ENCODE measurements at places on chromosomes 12 and 14.

- no peak for DNase-seq
Observed at GRCh38 chr14:26293909-26294308, 303.9 kb downstream of the NOVA1 start.

DNA sequence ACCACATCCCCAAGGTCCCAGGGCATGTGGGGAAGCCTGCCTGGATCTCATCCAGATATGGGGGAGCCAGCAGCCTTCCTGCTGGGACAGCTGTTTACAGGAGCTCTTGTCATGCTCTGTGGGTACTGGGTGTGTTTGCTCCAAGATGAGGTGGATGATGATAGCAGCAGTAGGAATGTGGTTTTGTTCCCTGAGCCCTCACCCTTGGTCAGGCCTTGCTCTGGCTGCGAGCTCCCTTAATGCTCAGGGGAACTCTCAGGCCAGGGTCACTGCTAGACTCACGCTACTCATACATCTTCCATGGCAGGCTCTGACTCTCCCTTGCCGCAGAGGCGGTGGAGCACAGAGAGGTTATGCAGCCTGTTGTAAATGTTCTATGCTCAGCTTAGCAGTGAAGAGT lies 990.3 kb downstream of the AACS start:
- DNase-seq: no peak

DNA sequence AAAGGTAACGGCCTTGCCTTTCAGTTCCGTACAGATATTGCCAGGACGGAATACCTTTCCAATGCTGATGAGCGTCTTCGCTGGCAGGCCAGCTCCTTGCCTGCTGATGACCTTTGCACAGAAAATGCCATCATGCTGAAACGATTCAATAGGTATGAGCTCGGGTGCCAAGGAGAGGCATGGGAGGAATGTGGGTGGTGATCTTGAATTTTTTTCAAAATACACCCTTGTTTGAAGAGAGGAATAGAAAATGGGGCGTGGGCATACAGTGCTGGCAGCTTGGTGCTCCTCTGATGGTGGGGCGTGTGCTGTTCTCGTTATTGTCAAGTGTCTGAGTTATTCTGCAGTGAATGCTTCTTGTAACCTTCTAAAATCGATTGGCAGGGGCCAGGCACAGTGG lies 52.5 kb downstream of the HSP90AA1 start:
- DNase-seq: no peak

GRCh38 chr12:116943419-116944372 lies 32.9 kb downstream of the FBXW8 start:
- no peak for DNase-seq

GRCh38 chr12:98343002-98343567 lies 172.3 kb upstream of the TMPO start:
- DNase-seq: no peak

DNA sequence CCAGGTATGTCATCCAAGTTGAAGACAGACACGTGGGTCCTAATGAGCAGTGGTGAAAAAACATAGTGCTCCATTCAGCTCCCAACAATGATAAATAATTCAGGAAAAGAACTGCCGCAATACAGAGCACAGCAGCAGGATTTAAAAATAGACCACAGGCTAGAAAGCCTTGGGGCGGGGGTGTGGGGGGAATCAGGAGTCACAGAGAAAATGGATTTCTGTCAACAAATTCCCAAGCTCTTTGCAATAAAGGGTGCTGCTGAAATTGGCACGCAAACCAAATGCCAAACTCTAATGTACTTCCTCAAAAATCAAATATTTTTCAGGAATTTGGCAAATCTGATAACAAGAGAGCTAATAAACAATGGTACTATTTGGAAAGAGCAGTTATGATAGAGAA lies 58.6 kb downstream of the R3HDM2 start:
- DNase-seq: no peak

GRCh38 chr12:116015525-116015924 lies 262.0 kb downstream of the MED13L start:
- DNase-seq: no peak

DNA sequence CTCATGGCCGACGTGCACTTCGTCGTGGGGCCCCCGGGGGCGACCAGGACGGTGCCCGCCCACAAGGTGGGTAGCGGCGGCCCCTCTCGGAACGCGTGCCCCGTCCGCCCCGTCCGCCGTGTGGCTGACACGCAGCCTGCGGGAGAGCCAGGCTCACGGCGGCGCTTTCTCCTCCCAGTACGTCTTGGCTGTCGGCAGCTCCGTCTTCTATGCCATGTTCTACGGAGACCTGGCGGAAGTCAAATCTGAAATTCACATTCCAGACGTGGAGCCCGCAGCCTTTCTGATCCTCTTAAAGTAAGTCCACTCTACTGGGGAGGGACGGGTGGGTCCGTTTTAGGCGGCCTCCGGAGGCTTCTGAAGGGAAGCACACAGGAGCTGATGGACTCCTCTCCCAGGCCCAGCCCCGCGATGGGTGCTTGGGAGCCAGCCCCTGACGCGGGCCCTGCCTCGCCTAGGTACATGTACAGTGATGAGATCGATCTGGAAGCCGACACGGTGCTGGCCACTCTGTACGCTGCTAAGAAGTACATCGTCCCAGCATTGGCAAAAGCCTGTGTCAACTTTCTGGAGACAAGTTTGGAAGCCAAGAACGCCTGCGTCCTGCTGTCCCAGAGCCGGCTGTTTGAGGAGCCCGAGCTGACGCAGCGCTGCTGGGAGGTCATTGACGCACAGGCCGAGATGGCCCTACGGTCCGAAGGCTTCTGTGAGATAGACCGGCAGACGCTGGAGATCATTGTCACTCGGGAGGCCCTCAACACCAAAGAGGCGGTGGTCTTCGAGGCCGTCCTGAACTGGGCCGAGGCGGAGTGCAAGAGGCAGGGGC lies 1.1 kb downstream of the BTBD6 start:
- no peak for DNase-seq

DNA sequence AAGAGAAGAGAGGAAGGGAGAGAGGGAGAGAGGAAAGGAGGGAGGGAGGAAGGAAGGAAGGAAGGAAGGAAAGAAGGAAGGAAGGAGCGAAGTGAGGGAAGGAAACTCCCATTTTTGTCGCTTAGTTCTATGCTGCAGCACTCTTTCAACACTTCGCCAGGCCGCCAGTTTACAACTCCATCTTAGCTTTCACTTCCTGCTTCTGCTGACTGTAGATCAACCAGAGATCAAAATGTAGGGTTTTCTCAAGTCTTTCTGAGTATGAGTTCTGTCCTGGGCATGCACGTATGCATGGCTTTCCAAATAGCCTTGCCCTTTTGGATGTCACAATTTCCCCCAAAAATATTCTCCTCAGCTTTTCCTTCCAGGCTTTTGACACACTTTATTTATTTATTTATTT lies 723.4 kb downstream of the TRHDE start:
- DNase-seq: no peak

Measured in stimulated activated CD4-positive, alpha-beta T cell treated with anti-CD3 and anti-CD28 coated beads, Interleukin-1b, Interleukin-23, amount 100 ng/mL, for 1 hour (primary cell).